Astrocyte (in vitro differentiated cells and primary cell): ENCODE measurements at places on chromosomes 12 and 14.

DNA sequence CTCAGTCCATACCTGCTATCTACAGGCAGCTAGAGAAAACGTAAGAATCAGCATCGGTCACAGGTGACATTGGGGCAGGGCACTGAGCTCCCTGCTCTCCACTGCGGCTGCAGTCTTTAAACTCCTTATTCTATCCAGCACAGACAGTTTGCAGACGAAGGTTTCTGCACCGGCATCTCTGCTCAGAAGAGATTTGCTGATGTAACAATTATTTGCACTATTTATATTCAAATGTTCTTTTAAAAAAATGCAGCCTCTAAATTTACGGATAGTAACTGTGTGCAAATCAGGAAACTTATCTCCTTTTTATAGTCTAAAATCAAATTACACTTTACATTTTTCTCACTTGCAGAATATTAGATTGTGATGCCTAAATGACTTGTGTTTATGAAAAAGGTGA, 671.0 kb downstream of the VRK1 start:
- no peak for DNase-seq

GRCh38 chr12:87047691-87048090, 791.5 kb upstream of the MGAT4C start:
- no peak for DNase-seq

DNA sequence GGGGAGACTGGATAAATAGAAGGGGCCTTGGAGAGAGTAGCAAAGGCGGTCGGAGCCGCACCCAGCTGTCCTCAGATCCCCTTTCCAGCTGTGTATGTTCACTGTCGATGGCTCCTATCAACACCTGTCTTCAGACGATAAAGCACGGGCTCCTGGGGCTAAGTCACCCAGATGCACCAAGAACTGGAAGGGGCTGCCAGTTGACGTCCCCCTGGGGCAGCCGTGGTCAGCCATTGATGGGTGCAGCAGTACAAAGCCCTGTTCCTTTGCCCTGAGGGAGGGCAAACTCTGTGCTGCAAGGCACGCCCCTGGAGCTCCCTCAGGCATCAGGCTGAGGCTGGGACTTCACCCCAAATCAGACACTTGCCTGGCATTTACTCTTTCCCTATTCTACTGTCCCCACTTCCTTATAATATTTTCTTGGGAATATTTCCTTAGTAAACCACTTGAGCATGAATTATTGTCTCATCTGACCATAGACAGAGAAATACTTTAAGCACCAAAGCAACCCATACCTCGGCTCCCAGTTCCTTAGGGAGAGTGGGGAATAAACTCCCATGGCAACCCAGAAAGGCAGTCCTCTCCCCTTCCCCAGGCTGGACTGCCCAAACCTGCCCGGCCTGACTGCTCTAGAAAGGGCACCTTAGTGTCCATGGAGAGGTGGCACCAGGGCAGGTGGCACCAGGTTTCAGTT, 59.6 kb upstream of the SCN8A start:
- DNase-seq = no peak

GRCh38 chr14:54761835-54762234, 140.8 kb downstream of the GCH1 start:
- no peak for DNase-seq

GRCh38 chr12:95131589-95132340, 58.3 kb upstream of the NR2C1 start:
- no peak for DNase-seq

- no peak for DNase-seq
Observed at GRCh38 chr14:102554821-102555819, 37.3 kb upstream of the RCOR1 start.

DNA sequence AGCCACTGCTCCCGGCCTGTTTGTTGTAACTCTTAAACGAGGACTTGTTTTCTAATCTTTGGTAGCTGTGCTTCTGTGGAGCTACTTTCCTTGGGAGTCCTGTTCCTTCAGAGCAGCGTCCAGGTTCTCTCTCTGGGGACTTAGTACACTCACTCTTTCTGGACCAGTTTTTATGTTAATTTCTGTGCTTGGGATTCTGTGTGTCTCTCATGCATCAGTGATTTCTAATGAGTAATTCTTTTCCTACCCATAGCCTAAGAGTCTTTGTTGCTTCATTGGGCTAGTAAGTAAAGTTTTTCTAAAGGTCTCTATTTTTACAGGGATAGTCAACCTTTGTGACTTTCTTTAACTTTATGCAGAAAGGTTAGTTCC, 289.3 kb downstream of the FBXL14 start:
- no peak for DNase-seq

DNA sequence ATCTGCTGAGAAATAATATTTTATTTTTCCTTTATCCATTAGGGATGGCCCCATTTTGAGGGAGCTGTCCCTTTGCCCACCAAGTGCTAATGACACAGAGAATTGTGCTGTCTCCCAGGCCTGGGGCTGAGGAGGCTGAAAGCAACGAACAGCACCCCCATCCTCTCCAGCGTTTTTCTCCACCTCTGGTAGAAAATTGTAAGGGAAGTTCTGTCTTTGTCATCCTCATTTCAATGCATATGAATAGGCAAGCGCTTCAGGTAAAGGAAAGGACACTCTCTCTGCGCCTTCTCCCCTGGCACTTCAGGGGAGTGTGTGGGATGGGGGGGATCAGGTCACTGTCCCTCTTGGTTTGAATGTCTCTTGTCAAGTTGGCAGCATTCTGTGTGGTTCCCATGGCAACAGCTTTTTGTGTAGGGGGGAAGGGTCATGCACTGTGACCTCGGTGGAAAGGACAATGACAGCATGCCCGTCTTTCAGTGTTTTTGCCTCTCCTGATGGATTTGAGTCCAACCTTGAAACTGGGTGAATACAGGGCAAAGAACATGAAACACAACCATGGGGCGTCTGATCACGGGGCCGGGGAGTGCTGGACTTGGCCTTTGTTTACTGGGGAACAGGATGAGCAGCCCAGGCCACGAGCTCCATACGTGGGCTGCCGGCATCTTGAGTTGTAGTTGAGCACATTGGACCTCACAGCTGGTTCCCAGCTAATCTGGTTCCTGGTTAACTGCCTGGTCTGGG, 230.2 kb downstream of the VRK1 start:
- DNase-seq = no peak
